ENCODE measurements at places on chromosomes 1 and 21. TPM values are rescaled to one million over a fixed set of nuclear protein-coding genes. Genes with fewer than 3 reads are reported as not detected.

The LDLRAD1 gene
- total RNA-seq: not detected

The KIRREL1 gene
- total RNA-seq: 29.3 TPM

The AIDA gene
- 64.9 TPM for total RNA-seq

The TBX19 gene
- total RNA-seq: 0.61 TPM

The VHLL gene
- not detected for total RNA-seq
